ENCODE measurements at places on chromosomes 7 and 10. TPM values are rescaled to one million over a fixed set of nuclear protein-coding genes. Genes with fewer than 3 reads are reported as not detected.

FBXL13 gene
- polyA plus RNA-seq, result 4.4 TPM

DNA sequence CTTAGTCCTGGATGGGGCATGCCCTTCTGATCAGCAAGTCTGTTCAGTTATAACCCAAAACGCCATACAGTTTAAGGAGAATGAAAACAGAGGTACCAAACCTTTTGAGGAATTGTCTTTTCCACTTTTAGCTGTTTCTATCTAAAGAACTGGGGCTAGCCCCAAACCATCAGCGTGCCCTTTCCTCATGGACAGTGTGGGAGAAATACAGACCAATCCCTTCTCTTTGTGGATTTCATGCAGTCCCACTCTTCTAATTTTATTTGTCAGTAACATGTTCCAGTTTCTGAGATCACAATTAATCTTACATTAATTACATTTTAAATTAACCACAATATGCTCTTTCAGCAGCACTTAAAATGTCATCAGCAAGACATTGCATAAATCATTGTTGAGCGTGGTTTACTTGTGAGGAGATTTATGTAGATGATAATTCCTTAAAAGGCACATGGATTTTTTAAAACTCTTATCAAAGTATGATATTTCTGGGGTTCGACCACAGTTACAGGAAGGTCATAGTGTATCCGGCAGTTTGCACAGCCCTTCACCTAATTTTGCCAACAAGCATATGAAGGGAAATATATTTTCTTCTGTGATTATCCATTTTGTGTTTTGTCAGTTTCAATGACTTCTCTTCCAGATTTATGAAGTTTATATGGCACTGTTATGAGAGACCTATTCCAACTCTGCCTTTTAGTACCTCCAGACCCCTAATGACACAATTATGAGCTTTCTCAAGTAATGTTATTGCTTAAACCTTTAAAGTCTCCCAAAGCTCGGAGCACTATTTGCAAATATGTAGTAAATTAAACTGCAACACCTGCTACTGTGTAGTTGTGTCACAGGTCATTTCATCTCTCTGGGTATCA, 868.4 kb upstream of the C7orf33 start:
- DNase-seq, result no peak

- no peak for DNase-seq
These were observed 32.6 kb downstream of the VSTM4 start for GRCh38 chr10:49082766-49083165.

DNA sequence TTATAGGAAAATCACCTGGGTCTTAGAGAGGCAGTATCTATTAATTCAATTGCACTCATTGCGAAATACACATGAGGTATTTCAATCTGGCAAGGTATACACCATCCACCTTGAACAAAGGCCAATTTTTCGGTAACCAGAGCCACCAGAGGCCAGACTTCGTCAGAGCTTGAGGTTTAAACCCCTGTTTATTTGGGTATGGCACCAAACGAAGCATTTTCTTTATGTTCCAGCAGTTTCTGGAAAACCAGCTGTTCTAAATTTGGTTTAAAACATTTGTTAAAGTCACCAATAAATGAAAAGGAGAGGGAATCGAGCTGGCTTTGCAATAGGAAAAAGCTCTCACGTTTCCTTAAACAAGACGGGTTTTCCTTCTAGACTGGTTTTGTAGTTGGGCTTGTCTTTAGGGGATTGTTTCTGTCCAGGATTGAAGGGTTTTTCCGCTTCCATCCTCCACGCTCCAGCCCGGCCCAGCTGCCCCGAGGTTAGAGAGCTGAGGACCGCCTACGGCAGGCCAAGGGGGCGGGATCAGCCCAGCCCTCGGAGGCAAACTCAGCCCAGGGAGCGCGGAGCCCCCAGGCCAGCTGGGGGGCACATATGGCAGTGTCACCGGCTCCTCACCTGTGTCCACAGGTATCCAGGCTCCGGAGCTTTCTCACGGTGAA, 539.4 kb upstream of the MGMT start:
- DNase-seq, result no peak

DNA sequence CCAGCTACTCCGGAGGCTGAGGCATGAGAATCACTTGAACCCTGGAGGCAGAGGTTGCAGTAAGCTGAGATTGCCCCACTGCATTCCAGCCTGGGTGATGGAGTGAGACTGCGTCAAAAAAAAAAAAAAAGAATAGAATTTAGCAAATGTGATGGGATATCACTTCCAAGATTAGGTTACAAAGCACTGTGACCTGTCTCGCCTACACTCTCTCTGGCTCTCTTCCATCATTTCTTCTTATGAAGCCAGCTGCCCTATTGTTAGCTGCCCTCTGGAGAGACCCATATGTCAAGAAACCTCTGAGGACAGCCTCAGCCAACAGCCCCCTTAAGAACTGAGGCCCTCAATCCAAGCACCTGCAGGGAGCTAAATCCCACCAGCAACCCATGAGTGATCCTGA, 28.2 kb downstream of the ARHGAP21 start:
- no peak for DNase-seq

MYH16 gene
- polyA plus RNA-seq, result not detected

SFXN2 gene
- 52.6 TPM for polyA plus RNA-seq

GRCh38 chr7:105690325-105690945, 109.1 kb upstream of the EFCAB10 start:
- no peak for DNase-seq

DNA sequence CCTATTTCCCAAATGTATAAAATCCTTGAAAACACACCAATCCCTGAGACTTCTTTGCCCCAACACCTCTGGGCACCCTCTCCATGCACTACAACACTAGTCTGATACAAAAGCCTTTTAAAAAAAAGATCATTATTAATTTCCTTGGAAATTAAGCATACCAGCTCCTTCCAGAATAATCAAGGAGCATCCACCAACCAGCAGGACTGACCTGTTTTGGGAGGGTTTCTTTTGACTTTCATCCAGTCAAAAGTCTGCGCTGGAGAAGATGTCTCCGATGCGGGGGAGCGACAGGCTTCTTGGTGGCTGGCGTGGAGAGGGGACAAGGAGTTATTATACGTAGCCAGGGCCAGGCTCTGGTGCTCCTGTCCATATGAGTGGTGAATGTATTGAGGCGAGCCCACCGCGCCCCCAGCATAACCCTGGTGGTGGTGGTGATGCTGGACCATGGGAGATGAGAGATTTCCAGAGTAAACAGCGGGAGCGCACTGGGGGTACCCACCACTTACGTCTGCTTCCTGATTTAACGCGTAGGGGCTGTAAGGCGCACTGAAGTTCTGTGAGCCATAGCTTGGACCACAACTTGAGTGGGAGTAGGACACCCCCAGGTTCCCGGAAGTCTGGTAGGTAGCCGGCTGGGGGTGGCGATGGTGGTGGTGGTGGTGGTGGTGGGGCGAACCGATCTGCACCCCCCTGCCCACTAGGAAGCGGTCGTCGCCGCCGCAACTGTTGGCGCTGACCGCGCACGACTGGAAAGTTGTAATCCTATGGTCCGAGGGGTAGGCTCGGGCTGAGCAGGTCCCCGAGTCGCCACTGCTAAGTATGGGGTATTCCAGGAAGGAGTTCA, 527 bp downstream of the HOXA1 start:
- no peak for DNase-seq

RALA gene
- 61.8 TPM for polyA plus RNA-seq

CSGALNACT2 gene
- 17.9 TPM for polyA plus RNA-seq

- DNase-seq, result no peak
These were observed 18.4 kb downstream of the ZNRF2 start for GRCh38 chr7:30302656-30303311.

BHLHA15 gene
- polyA plus RNA-seq, result 0.42 TPM

GRCh38 chr7:41188163-41189130, 514.4 kb downstream of the INHBA start:
- no peak for DNase-seq

GRCh38 chr10:131616040-131616439, 284.8 kb upstream of the PPP2R2D start:
- no peak for DNase-seq

IDI2 gene
- not detected for polyA plus RNA-seq

DNA sequence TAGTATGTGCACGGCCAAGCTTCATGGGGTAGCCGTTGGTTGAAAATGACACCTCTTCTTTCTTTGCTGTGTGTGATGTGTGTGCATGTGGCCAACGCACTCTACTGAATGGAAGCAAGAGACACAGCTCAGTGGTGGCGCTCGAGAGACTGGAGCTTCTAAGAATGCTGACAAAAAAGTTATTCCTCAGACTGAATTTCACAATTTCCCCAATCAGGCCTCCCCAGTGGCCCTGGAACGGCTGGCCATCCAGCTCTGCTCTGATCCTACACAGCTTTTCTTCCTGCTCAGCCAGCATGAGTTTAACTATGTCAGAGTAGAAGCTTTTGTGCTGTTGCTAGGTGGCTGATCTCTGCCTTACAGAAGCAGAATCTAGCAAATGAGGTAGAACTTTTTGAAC, 186.7 kb upstream of the PLXDC2 start:
- DNase-seq, result peak; percentile 12

- DNase-seq, result no peak
These were observed 32.9 kb upstream of the ZC3HAV1L start for GRCh38 chr7:139068544-139069399.

GRCh38 chr10:88793712-88794299, 8.7 kb upstream of the LIPM start:
- DNase-seq, result no peak

DNA sequence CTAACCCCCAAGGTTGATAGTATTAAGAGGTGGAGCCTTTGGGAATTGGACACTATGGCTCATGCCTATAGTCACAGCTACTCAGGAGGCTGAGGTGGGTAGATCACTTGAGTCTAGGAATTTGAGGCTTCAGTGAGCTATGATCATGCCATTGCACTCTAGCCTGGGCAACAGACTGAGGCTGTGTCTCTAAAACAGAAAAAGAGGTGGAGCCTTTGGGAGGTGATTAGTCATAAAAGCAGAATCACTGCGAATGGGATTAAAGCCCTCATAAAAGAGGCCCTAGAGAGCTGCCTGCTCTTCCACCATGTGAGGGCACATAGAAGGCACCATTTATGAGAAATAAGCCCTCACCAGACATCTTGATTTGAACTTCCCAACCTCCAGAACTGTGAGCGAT, 81.9 kb downstream of the SKAP2 start:
- no peak for DNase-seq

DNA sequence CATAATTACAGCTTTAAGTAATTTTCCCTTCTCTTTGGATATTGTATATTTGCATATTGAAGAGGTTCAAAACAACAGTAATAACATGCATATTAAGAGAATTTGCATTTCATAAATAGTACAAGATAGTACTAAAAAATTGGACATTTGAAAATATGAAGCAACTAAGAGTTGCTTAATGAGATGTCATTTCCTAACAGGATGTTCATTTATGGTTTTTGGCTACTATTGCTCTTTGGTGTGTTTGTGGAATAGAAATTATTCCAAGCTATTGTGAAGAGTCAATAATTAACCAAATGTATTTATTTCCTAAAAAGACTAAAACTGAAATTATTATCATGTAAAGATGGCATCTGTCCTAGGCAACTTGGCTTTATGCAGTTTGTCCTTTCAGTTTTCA, 4.1 kb upstream of the SGCE start:
- DNase-seq, result no peak

- no peak for DNase-seq
These were observed 163.9 kb upstream of the AUTS2 start for GRCh38 chr7:69434398-69434815.

GRCh38 chr10:113897693-113898618, 43.5 kb downstream of the NHLRC2 start:
- no peak for DNase-seq

DNA sequence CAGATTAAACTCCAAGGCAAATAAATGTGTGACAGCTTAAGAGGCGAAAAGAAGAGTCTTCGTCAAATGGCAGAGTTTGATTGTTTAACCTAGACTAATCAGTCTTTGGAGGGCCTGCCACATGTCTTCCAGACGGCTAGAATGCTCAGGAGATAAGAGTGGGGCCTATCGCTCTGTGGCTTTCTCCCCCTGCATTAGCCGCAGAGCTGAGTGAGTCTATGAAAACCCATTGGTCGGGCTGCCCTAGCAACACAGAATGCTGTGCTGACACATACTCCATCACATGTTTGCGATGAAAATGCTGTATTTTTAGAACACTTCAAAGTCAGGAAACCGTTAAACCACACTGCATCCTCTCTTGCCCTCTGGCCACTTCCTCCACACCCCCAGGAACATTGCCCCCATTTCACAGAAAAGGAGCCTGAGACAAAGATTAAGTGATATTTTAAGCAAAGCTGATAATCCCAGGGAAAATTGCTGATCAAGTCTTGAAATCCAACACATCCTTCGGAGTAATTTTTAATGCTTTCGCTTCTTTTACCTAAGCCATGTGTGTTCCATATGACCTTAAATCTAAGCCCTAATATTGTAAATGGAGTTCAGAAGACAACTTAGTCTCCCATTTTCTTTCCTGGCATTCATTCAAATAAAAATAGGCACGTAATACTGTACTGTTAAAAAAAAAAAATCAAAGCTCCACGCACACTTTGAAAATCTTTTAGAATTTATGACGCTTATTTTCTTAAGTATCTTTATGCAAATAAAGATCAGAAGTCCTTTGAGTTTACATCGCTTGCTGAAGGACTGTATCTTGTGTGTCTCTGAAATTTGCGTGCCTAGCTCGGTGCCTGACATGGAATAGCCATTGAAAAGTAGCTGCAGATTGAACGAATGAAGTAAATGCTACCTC, 161.2 kb downstream of the CELF2 start:
- DNase-seq, result no peak

- DNase-seq, result no peak
These were observed 59.0 kb downstream of the SYPL1 start for GRCh38 chr7:106053109-106053508.

DNA sequence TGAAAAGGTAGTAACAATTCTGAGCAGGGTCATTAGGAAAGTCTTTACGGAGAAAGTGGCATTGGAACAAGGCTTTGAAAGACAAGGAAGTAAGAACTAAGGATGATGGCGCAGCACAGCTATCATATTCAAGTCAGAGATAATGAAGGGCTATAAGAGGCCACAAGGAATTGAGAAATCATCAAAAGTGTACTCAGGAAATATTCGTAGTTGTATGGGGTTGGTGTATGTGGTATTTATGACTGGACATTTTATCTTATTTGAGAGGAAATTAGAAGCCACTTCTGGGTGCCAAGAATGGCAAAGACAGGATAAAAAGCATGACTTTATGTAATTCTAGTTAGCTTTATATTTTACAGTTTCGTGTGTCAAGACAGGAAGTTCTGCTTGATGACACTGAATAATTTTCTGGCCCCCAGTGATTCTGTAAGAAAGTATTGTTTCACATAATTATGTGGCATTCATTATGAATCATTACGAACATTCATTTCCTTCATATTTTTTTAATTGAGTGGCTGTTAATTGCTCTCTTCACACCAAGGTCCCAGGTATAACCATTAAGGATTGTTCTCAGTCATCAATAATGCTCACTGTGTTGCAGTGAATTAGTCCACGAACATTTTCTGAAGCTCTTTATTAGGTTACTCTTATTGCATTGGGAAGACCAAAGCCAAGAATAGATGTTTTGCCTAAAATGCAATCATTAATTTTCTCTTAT, 244.3 kb downstream of the PHF14 start:
- DNase-seq, result no peak

DNA sequence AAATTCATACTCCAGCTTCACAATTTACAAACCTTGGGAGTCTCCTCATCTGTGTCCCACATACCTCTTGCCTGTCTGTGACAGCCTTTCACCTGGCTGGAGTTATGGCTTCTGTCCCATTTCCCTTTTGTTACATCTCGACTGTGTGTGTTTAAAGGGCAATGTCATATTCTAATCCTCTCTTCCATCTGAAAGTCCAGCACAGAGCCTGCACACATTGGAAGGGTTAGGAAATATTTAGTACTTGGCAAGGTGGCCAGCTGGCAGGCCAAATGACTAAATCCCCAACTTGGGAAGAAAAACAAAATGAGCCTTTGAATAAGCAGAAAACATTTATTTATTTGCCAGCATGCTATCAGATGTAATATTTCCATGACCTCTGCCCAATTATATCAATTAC, 120.1 kb upstream of the STK17A start:
- DNase-seq, result no peak

GRCh38 chr10:35378541-35379210, 42.4 kb downstream of the CCNY start:
- DNase-seq, result no peak

Measured in renal cortex interstitium (tissue), 15 donors.